NCI-H524 treated with DMSO at 0.1 percent for 48 hours (cell line): ENCODE measurements at places on chromosomes 3 and 15.

- no peak for DNase-seq
These were observed 178.0 kb downstream of the PCCB start for GRCh38 chr3:136428167-136428566.

DNA sequence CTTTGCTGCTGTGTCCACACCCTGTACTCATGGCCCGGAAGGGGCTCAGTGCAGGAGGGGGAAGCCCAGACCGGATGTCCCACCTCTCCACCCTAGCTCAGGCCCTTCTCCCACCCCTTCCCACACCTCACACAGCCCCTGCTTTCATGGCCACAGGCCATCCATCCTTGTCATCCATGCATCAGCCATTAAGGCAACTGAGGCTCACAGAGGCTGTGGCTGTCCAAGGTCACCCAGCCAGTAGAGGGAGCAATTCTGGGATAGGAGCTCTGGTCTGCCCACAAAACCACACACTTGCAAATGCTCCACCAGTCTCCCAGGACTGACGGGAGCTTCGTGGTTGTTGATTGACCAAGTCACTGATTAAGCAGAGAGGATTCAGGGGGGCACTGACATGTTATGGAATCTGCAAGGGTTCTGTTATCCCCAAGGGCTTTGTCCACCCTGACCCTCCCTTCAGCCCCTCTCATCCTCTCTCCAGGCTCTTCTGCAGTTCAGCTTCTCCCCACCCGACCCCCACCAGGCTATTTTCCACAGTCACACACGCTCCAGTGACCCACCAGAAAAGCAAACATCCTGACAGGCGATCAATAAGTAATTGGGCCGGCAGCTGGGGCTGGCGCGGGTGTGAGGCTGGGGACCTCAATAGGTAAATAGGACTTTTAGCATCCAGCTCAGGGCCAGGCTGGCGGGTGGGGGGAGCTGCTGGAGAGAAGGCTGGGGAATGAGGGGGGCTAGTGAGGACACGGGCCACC lies 15.1 kb downstream of the LINGO1 start:
- DNase-seq: no peak

DNA sequence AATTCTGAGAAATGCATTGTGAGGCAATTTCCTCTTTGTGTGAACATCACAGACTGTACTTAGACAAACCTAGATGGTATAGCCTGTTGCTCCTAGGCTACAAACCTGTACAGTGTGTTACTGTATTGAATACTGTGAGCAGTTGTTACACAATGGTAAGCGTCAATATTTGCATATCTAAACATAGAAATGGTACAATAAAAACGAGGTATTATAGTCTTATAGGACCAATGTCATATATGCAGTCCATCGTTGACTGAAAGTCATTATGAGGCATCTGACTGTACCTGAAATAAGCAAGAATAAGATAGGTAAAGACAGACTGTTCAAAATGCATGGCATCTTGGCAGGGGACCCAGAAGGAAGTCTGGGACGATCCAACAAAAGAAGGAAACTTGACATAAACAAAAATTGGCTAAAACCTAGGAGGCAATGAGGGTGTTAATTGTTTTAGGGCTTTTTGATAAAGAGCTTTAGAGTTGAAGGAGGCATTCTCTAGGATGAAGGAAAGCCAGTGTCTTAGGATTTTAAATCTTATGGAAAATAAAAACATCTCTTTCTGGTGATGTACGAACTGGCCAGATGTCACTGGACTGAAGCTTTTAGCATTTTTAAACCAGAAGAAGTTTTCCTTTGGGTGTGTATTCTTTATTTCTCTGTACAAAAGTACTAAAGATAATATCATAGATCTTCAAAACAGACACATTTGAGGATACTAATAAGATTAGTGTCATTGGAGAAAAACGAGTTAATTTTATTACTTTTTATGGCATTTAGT lies 9.2 kb upstream of the SPRED1 start:
- DNase-seq: no peak

- DNase-seq: peak; percentile 27
These were observed 10.9 kb downstream of the MESP1 start for GRCh38 chr15:89740137-89740536.

DNA sequence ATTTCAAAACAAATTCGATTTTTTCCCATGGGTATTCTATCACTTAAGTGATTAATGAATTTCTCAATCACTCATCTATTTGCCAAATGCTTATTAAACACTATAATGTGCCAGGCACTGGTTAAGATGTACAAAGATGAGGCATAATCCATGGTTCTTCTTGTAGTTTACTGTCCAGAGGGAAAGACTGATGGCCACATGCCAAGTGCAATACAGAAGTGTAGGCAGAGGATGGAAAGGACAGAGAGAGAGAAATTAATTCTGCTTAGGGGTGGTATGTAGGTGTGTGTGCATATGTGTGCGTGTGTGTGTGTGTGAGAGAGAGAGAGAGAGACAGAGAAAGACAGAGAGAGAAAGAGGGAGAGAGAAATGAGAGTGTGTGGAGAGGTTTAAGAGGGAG lies 120.8 kb upstream of the CCNL1 start:
- no peak for DNase-seq

- no peak for DNase-seq
These were observed 24.1 kb downstream of the CFAP91 start for GRCh38 chr3:119726909-119727308.

DNA sequence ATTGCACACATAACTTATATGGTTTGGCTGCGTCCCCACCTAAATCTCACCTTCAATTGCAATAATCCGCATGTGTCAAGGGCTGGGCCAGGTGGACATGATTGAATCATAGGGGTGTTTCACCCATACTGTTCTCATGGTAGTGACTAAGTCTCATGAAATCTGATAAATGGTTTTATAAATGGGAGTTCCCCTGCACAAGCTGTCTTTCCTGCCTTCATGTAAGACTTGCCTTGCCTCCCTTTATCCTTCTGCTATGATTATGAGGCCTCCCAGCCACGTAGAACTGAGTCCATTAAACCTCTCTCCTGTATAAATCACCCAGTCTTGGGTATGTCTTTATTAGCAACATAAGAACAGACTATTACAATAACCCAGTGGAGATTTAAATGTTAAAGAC lies 653.9 kb downstream of the ROBO1 start:
- DNase-seq: no peak

DNA sequence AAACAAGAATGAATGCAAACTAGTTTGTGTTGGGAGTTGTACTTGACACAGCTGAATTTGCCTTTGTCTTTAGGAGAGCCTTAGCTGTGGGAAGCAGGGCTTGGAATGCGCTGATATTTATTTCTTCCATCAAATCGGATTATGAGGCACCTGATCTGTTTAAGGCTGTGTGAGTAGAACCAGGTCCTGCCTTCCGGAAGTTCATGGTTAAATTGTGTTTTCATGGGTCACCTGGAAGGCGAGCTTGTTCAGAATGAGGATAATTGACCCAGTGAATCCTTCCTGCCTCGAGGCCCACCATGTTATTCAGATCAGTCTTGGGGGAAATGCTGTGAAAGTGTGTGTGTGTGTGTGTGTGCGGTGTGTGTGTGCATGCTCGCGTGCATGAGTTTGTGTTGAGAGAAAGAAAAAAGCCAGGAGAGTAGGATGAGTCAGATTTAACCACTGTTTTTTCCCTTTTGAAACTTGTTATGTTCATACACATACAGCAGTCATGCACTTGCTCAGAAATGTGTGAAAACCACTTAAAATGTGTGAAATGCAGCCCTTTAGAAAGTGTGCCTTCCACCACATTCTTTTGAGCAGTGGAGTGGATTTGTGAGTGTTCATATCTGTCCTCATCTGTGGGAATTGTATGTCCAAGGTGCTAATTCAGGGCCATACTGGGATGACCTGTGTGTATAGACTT lies 36.7 kb downstream of the SMAD3 start:
- no peak for DNase-seq

DNA sequence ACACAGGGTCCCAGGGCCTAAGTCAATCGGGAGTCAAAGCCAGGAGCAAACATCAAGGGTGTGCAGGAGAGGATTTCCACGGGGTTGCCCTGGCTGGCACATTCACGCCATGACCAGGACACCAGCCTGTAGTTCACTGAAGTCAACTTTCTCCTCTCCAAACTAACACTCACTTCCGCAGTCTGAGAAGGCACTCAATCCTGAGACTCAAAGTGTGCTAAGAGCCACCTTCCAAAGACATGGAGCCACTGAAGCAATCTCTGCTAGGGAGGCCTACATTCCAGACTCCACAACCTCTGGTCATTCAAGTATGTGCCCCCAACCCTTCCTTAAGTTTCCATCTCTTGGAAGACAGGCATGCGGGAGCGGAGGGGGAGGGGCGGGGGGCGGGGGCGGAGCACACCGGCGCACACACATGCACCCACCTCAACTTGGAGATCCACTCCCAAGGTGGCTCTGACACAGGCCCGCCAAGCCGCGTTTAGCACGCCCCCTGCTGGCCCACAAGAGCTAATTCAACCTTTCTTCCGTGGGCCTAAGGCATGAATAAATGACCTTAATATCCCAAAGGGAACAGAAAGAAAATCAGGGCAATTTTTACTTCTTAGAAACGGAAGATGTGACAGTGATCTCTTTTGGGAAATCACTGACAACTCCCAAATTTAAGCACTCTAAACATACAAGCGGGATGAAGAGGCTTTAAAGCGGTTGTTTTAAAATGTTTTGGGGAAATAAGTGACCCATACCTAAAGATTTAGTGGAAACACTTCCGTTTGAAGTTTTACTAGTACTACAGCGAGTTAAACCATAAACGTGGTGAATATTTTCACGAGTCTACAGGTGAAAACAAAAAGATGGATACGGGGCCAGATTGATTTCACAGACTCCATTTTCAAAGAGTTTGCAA lies 162.5 kb upstream of the CHRNA7 start:
- peak; percentile 14 for DNase-seq

GRCh38 chr3:46576879-46577278 lies 10.8 kb upstream of the LRRC2 start:
- DNase-seq: no peak

DNA sequence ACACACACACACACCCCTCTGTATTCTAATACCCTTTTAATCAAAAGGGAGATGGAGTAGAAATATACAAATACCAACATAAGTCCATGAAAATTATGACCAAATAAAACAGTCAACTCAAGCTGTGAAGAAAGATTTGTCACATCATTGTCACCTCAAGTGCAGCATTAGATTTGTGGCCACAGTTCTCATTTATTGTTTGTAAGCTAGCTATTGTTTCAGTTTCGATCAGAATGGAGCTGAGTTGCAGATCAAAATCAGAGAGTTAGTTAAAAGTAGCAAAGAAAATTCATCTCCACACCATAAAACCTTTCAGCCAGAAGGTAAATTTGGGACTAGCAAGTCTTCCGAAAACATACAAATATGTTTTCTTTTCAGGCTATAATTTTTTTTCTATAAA lies 267.7 kb upstream of the LMCD1 start:
- DNase-seq: no peak

DNA sequence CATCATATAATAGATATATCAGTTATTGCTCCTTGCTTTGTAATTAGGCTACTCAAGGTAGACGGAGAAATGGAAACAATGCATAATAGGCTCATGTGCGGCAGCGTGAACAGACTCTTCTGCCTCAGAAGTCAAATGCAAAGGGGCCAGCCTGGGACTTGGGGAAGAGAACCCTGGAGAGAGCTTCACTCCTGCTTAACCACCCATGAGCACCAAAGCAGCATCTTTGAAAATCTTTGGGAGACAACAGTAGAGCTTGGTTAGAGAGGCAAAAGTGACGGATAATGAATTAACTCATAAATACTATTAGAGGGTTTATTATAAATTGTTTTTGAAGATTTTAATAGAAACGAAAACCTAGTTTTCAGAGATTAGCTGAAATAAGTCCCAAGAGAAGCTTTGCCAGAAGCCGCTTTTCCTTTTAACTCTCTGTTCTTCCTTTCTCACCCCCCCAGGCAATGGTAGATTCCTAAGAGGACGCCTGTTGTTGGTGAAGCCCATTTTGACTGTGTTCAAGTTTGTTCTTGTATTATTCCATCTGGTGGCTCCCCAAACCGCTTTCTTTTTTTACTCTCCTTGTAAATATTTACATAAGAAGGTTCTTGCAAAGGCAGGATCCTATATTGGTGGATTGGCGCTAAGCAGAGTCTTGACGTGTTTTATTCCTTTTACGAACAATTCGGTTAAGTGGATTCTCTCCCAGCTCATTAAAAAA lies 196.0 kb upstream of the TPRG1 start:
- no peak for DNase-seq

DNA sequence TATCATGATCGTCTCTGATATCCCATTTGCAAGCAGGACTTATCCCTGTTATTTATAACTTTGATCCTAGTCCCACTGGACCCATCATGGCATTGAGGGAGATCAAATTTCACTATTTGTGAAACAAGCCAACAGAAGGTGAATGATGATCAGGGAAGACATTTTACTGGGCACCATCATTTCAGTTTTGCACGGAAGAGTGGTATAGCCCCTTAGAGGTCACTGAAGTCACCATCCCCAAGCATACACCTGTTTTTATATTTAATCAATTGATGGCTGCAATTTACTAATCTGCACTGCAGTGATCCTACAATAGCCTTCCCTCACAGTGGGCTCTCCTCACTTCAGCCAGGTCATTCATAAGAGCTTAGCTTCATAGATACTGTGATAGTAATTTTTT lies 132.4 kb downstream of the FHIT start:
- no peak for DNase-seq

DNA sequence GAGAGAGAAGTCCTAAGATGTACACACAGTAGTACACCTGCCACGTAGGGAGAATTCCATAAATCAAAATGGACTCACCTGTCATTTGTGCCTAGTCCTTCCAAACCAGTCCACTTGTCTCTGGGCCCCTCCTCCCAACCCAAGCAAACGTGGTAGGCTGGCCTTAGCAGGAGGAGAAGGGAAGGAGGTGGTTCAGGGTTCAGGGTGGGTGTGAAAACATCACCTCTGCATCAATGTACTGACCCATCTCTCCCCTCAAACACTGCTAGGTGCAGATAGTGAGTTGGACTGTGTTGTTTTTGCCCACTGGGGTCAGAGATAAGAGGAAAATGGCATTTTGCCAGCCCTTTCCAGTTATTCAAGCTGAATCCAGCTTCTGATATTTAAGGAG lies 99.3 kb downstream of the MME start:
- DNase-seq: no peak

DNA sequence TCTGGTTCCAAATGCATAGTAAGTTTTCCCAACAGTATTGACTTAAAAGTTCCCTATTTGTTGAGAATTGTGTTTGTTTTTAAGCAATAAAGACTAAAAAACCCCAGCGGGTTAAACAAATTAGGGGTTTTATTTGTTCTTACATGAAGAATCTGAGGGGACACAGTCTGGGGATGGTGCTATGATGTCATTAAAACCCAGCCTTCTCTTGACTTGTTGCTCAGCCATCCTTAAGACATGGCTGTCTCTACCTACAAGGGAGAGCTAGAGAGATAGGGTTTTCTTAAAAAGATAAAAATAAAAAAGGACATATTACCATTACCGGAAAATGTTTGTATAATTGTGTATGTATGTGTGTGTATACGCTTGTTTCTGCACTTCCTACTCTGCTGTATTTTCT lies 11.7 kb upstream of the ARL14 start:
- no peak for DNase-seq

DNA sequence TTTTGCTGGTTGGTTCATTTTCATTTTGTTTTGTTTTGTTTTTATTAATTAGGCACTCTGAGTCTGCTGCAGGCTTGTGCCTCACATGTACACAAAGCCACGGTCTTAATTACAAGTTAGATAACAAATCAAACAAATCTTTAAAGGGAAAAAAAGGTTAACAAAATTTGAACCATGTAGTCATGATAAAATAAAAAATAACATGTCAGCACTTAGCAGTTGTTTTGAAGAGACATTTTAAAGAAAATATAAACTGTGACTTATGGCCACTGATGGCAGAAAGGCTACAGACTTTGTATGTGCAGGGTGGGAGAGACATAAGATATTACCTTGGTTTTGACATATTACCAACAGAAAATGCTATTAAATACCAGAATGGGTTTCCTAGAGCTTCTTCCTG lies 1035.4 kb downstream of the TUSC7 start:
- DNase-seq: no peak
